NCI-H146 (cell line): ENCODE measurements at places on chromosomes 4 and X.

DNA sequence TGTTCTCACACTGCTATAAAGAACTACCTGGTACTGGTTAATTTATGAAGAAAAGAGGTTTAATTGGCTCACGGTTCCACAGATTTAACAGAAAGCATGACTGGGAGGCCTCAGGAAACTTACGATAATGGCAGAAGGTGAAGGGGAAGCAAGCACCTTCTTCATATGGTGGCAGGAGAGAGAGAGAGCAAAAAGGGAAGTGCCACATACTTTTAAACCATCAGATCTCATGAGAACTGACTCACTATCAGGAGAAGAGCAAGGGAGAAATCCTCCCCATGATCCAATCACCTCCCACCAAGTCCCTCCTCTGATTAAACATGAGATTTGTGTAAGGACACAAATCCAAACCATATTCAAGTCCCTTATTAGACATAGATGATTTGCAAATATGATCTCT is 12.3 kb upstream of the RAP2C start:
- no peak for DNase-seq

DNA sequence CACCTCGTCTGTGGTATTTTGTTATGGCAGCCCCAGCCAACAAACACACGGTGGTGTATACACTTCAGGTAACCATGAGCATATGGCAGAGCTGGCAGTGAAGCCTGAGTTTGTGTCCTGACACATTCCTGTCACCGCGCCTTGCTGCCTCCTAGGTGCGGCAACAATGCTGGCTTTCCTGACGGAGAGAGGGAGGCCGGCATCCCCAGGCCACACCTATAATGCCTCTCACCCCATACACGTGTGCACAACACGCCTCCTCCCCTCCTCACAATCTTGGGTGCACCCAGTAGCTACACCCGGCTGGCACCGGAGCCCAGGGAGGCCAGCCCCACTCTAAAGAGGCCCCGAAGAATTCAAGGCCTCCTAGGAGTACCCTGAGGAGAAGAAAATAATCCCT is 158.5 kb downstream of the NSUN7 start:
- DNase-seq: no peak

- no peak for DNase-seq
Measured at GRCh38 chr4:23323436-23323835, 566.4 kb downstream of the PPARGC1A start.

DNA sequence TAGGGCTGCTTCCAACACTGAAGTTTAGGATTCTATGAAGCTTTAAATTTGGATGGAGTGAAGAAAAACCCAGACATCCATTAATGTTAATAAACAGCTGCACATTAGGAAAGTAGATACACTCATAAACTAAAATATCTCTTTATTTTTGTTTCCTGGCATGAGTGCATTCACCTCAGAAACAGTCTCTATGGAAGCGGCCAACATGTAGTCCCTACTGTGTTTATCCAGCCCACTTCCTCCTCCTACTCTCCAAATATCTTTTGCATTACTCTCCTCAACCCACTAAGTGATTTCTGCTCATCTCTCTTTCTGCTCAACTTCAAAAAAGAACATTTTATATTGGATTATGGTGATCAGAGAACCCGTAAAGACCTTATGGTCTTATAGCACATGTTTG is 180.3 kb upstream of the MXRA5 start:
- no peak for DNase-seq

DNA sequence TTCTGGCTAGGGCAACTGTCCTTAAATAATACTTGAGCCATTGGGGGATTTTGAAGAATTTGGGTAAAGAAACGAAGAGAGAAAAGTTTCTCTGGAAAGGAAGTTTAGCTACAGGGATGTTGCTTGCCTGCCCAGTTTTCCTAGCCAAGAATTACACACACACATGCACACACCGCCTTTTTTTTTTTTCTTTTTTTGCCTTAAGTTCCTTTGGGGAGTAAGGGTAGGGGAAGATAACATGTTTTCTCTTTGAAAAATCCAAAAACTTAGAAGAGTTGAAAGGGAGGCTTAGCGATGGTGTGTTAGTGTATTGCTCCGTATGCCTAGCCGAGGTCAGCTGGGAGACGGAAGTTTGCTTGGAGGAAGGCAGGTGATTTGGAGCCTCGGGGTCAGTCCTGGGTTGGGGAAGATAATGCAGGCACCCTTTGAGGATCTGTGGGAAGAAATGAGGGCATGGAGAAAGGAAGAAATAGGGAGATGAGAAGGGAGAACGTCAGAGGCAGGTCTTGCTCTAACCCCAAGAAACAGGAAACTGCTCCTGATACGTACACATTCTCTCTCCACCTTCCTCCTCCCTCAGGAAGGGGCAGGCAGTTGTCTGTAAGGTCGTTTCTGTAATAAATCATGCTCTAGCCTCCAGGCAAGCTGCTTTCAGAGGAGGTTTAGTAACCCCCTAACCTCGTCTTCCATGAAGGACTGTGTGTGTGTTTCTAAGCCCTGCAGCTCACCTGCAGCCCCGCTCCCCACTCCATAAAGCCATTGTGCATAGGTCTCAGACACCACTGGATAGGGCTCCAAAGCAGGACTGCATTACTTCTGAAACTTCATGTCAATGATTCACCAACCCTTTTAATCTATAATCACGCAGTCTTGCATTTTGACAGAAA is 10.5 kb downstream of the KLF3 start:
- no peak for DNase-seq
